ENCODE measurements at places on chromosomes 12 and 14.
A peak's percentile ranks its signal among the peaks of the same experiment; 100 is the strongest.

GRCh38 chr14:49106741-49107667 is 479.2 kb downstream of the RPS29 start:
- DNase-seq = no peak

DNA sequence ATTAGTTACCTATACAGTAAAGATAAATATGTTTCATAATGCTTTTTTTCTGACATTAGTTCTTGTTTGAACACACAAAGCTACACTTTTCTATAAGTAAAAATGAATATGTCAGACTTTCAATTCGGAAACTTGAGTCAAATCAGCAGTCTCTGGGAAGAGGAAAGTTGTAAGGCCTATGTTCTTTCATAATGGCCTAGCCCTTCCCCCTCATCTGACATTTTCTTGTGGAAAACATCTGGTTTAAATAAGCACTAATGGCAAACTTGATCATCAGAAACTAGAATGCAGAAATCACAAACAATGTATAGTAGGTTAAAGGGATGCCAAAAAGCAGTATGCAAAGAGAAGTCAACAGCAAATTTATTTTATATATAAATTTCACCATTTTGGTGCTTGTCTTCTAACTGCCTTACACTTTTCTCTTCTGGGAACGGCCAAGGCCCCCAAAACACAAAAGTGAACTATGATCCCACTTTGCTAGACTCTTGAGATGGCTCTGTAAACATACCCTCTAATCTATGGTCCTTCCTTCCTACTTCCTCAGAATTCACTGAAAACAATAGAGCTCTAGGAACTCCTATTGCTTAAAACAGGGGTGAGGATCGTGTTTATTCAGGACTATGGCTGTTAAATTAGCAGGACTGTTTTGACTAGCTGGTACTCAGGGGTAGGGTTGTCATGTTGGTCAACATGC is 444.1 kb downstream of the RAD51B start:
- DNase-seq = no peak

DNA sequence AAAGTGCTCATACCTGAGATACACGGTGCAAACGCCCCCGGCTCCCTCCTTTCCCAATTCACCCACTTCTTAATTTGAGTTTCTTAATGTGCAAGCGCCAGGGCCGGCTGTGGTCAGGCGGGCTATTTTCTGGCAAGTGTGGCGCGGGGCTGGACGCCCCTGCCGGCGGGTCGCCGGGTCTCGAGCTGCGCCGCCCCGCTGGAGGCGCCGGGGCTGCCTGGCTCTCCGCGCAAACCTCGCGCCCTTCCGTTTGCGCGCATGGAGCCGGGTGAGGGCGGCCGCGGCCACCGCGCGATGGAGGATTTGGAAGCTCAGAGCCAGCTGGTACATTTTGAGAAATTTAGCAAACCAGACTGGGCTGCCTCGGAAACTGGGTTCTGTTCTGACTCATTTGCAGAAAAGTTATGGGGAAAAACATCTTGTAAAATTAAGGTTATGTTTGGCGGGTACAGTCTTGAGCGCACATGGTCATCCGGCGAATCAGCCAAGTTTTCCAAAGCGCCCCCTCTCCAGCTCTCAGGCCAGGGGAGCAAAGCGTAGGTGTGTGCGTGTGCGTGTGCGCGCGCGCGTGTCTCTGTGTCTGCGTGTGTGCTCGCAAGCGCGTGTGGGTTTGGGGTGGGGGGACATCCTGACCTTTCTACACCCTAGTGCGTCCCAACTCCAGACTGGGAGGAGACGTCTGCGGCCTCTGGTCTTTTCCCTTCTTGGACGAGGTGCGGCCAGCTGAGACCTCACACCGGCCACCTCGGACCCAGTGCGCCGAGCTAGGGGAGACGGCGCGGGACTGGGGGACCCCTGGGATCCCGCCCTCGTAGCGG is 6.5 kb upstream of the OTX2 start:
- DNase-seq = no peak

GRCh38 chr12:112424126-112424525 is 5.4 kb downstream of the PTPN11 start:
- no peak for DNase-seq

DNA sequence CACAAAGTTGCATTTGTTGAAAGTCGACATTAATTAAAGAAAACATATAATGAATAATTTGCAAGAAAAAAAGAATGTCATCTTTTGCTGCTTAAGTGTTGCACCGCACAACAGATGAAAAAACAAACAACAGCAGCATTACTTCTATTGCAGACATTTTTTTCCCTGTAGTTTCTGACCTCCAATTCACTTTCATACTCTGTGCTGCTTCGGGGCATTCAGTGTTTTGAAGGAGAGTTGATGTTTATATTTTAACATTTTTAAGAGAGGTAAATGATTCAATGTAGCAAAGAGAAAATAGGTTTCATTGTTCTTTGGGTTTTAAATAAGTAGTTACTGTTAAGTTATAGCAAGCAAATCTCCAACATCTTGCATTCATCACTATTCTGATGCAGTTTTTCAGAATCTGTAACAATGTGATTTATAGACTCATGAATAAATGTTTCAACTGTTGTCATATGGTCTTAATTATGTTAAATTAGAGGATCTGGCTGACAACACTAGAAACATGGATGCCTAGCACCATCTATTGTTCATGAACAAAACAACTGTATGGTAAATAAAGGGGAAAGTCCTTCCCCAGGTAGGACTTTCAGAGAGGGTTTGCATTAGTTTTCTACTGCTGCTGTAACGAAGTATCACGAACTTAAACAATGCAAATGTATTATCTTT is 168.1 kb downstream of the BCAT1 start:
- DNase-seq = no peak

GRCh38 chr12:1691123-1692007 is 495 bp downstream of the ADIPOR2 start:
- no peak for DNase-seq

DNA sequence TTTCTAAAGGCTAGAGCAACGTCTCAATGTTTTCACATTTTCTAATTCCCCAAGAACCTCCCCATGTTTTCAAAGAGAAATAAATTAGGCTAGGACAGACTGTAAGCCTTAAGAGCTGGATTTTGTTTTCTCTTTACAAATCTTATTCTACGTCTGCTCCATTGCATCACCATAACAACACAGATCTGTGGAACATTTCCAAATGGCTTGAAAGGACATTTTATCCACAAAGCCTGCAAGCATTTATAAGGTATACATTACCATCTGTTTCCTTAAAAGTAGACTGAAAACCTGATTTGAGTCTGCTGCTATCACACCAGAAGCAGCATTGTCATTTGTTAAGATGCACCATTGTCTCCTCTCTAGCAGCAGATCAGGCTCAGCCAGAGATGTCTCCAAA is 115.3 kb upstream of the PLEKHA5 start:
- no peak for DNase-seq

- DNase-seq = no peak
Observed at GRCh38 chr12:83143950-83144349, 457.2 kb downstream of the TMTC2 start.

GRCh38 chr12:45969084-45969483 is 21.3 kb downstream of the SCAF11 start:
- DNase-seq = no peak

GRCh38 chr12:46892034-46892705 is 66.4 kb upstream of the SLC38A4 start:
- DNase-seq = no peak

- DNase-seq = no peak
Observed at GRCh38 chr14:25626986-25627385, 577.0 kb upstream of the STXBP6 start.

GRCh38 chr14:73785834-73786635 is 65.6 kb upstream of the PTGR2 start:
- DNase-seq = peak; percentile 37

DNA sequence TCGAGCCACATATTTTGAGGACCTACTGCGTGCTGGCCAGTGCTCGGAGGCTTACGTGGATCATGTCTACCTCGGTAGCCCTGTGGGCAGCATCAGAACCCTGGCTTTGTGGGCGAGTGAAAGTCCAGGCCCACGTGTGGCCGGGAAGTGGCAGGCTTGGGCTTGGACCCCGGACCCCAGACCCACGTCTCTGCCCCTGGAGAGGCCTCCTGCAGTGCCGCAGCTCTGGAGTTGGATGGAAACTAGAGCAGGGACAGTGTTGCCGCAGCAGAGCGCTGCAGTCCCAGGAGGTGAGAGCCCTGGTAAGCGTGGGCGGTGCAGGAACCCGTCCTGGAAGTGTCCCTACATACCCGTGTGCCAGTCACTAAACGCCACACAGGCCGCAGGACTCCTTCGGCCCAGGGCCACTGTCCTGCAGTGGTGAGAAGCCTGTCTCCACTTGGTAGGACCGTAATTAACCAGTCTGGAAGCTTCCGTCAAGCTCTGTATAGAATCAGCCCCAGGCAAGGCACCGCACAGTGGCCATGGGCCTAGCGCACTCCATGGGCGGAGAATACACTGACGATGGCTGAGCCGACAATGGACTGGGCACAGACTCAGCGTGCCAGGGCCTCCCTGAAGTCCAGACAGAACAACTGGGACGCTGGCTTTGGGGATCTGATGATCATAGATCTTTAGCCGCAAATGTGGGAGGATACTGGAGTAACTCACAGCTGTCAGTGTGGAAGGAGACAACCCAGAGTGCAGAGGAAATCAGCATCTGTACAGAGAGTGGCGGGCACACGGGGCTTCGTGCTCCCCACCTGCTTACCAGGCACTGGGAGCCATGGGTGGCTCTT is 219.5 kb downstream of the KIF26A start:
- DNase-seq = no peak

GRCh38 chr12:128267651-128268378 is 845 bp downstream of the TMEM132C start:
- DNase-seq = no peak

DNA sequence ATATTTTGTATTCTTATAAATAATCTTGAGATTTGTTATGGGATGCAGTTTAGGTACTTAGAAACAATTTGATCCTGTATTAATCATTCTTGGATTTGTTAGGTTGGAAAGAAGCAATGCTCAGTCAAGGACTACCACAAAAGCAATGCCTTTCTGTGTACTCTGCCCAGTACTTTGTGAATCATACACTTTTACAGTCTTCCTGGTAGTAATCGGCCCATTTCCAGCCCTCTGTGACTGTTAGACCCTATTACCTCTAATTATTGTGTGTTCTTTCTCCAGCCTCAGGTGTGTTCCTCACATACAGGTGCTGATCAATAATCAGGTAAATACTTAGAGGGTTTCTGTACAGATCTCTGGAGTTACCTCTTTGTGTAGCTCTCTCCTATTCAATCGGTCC is 609.0 kb downstream of the KCNH5 start:
- no peak for DNase-seq

GRCh38 chr14:90600619-90601018 is 203.8 kb downstream of the CALM1 start:
- DNase-seq = no peak

DNA sequence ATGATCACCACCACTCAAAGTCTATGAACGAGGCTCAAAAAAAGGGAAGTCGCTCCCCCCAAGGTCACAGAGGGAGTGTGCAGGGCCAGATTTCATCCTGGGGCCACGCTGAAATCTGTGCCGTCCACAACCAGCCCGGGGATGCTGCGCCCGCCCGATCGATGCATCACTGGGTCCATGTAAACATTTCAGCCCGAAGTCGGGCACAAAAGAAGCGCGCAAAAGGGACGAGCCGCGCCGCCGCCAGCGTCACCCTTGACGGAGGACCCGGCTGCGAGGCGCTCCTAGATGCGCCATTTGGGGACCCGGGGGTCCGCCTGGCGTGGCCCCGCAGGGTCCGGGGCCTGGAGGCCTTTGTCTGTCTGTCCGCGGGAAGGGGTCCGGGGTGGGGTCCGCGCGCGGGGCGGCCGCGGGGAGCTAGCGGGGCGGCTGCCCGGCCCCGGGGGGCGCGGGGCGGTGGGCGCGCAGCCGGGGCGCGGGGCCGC is 503 bp downstream of the FBXO21 start:
- DNase-seq = peak; percentile 33

DNA sequence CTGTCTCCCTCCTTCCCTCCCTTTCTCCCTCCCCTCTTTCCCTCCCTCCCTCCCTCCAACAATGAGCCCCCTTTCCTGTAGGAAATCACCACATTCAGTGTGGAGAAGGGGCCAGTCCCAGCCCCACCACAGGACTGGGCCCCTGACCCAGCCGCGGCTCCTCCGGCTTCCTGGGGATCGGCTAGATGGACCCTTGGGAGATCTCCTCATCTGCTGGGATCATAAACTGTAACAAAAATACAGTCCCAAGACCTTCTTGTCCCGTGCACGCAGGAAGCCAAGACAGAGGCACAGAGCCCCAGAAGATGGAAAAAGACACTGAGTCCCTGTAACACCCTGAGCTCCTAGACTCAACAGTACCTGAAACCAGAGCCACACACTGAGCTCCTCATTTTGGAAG is 23.9 kb downstream of the DIO3 start:
- DNase-seq = no peak

- DNase-seq = no peak
Observed at GRCh38 chr14:103243764-103244737, 90.0 kb upstream of the EIF5 start.

- DNase-seq = no peak
Observed at GRCh38 chr14:22152903-22153302, 436.1 kb downstream of the DAD1 start.

DNA sequence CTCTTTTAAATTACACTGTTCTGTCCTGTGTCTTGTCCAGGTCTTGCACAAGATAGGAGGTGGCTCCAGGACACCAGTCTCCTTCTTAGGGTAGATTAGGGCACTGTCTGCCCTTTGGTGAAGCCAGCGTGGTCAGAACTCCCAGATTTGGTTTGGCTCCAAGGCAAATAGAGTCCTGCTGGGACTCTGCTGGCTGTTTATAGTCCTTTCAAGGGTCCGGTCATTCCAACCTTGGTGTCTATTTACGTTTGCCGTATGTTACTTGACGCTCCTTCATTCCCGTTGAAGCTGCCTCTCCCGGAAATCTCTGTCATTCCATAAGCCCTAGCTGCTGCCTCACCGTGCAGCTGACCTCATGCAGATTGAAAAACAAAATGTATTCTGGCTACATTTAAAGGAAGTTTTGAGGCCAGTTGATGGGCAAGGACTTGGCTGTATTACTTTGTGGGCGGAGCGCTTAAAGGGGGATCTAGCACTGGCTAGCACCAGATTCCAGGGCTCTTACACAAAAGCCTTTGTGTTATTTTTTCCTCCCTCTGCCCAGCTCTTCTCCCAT is 180.6 kb downstream of the AKAP6 start:
- no peak for DNase-seq

- no peak for DNase-seq
Observed at GRCh38 chr12:107236824-107237511, 143.6 kb upstream of the CRY1 start.

DNA sequence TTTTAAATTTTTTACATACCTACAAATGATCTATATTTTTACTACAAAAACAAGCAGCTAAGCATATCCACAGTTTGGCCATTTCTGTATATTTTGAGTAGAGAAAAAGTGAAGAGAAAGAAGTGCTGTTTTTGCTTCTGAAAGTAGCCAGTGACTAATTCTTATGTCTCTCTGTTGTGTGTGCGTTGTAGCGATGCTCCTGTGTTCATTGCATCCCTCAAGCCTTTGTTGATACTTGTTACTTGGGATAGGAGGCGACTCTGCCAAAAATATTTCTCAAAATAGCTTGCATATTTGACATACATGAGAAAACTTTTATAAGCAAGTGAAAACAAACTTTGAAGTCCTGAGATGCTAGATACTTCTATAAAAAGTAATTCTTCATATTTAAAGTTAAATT is 714.1 kb downstream of the FSCB start:
- DNase-seq = no peak

Data from activated naive CD4-positive, alpha-beta T cell (primary cell).